Stimulated activated CD4-positive, alpha-beta T cell treated with anti-CD3 and anti-CD28 coated beads, Interleukin-15, amount 100 ng/mL, for 1 hour (primary cell): ENCODE measurements at places on chromosomes 12 and 14.

- no peak for DNase-seq
Observed at GRCh38 chr14:31059152-31059924, 33.2 kb upstream of the STRN3 start.

DNA sequence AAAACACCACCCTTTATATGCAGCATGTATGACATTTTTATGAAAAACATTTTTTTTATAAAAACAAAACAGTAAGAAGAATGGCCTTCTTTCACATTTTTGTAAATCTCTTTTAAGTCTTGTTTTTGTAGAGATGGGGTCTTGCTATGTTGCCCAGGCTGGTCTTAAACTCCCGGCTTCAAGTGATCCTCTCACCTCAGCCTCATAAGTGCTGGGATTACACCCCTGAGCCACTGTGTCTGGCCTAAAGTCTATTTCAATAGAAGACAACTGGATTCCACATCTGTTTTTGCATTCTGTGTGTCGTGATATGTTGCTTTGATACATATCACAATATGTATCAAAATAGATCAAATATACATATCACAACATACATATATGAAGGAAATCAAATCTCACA lies 98.9 kb downstream of the ELK3 start:
- no peak for DNase-seq

- no peak for DNase-seq
Observed at GRCh38 chr12:12927211-12928079, 24.5 kb downstream of the GPRC5D start.

DNA sequence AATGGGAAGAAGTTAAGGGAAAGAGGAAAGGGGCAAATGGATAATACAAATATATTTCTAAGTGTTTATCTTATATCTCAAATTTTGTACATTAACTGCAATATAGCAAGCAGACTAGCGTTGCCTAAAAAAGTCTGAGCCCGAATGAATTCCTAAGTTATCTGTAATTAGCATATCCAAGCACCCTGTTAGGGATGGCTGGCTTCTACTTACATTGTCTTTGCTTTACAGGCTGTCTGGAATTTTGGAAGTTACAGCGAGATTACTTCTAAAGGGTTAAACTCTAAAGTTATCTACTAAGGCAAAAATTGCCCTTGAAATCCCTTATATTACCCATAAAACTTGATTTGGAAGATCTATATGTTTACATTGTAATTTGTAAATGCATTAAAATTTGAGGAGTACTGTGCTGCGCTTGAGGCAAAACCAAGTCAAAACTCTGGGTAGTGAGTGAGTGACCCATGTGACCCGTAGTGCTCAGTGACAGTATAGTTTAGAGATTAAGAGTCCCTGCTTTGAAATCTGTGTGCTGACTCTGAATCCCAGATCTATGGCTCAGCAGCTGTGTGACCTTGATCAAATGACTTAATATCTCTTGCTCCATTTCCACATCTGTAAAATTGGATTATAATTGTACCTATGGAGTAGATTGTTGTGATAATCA lies 17.3 kb upstream of the LIN7A start:
- no peak for DNase-seq

DNA sequence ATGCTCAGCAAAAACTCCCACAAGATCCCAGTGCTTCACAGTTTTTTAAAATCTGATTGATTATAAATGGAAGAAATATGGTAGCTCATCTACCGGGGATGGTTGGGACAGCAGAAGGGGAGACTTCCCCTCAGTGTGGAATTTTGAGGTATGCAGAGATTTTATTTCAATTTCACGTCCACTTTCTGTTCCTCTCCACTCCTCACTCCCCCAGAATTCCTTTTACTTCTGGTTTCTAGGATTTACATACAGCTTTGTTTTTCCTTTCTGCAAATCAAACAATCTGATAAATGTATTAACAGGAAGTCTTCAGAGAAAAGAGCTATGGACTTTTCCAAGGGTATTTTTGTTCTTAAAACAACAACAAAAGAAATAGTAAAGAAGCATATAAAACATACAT lies 181.5 kb upstream of the ARHGAP5 start:
- no peak for DNase-seq

DNA sequence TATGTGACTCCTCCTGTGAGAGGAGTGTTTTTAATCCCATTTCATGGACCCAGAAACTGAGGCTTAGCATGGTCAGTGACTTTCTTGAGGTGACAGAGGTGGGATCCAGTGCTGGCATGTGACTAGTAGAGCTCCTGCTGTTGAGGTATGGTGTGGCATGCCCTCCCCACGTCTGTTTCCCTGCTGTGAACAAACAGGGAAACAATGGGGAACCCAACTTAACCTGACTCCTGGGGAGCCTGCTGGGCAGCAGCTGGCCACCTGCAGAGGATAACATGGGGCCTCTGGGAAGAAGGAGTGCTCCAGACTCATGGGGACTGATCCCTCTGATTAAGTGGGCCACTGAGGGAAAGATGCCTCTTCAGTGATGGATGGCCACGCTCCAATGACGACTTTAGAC lies 114.0 kb downstream of the BEGAIN start:
- DNase-seq = no peak

DNA sequence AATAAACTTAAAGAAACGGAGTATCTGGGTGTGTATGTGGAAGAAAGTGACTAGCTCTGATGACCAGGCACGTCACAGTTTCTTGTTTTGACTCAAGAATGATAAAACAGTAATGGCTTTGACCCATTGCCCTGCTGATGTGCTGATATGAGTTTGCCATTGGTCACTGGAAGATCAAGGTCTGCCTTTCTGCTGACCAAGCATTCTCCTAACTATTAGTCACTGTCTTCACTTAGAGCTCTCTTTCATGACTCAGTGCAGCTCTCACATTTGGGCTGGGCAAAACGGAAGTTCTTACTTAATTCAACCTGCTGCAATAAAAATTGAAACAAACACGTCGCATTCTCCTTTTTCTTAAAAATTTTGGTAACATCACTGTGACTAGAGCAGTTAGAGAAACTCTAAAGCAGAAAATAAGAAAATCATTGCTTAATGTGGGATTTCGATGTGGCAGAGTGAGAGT lies 366.7 kb downstream of the BTG1 start:
- DNase-seq = no peak

DNA sequence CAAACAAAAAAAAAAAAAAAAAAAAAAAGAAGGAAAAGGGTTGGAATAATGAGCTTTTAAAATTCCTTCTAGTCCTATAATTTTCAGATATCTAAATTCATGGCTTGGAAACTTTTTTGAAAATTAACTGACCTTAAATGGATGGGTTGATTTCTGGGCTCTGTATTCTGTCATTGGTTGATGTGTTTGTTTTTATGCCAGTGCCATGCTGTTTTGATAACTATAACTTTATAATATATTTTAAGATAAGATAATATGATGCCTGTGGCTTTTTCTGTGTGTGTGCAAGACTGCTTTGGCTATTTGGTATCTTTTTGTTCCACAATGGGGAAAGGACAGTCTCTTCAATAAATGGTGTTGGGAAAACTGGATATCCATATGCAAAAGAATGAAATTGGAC lies 7.3 kb downstream of the OR10G3 start:
- no peak for DNase-seq

- no peak for DNase-seq
Observed at GRCh38 chr14:32947792-32948191, 9.1 kb downstream of the NPAS3 start.

- DNase-seq = no peak
Observed at GRCh38 chr12:90235642-90236041, 527.0 kb upstream of the ATP2B1 start.

DNA sequence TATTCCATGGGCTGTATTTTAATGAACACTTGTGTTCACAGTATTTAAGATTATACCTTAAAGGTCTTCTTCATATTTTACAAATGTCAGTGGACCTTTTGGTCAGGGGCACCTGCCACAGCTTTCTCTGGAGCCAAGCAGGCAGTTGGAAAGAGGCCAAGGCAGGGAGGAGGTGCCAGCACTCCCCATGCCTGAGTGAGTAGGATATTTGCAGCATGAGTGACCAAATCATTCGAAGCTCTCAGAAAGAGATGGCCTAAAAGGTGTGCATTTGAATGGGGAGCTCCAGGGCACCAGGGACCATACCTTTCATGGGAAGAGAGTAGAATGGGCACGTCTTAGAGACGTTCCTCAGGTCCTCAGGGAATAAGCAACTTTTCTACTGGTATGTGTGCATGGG lies 121.6 kb downstream of the GPR135 start:
- no peak for DNase-seq

DNA sequence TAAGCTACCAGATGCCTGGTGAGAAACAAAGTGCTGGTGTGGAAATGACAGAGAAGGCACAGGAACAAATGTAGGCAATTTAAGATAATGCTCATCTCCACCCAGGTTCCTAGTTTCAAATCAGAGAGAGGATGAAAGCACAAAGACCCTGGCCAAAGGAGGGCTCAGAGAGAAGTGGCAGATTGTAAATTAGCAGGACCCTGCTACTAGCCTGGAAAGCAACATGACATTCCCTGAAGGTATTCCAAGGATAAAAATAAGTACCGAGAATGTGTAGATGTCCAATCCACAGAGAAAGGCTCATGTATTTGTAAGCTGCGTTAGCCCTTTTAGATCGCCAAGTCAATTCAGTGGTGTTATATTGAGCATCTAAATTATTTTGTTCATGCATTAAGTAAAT lies 324.0 kb downstream of the TMEM117 start:
- DNase-seq = no peak

DNA sequence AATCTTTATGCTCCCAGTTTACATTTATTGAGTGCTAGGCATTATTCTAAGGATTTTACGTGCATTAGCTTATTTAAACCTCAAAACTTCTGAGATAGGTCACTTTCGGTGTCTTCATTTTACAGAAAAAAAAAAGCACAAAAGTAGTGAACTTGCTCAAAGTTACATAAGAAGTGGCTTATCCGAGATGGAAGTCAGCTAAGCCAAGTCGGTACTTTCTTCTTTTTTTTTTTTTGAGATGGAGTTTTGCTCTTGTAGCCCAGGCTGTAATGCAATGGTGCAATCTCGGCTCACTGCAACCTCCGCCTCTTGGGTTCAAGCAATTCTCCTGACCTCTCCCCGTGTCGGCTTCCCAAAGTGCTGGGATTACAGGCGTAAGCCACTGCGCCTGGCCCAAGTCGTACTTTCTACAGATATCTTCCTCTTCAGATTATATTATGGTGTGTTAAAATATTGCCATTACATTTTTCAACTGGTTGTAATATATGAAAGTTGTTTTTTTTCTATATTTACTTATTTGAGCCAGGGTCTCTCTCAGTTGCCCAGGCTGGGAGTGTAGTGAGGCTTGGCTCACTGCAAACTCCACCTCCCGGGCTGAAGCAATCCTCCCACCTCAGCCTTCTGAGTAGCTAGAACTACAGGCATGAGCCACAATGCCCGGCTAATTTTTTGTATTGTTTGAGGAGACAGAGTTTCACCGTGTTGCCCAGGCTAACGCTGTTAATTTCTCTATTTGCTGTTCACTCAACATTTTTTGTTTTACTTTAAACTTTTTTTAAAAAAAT lies 8.9 kb downstream of the DPPA3 start:
- DNase-seq = no peak

- no peak for DNase-seq
Observed at GRCh38 chr14:106831322-106831720, 1304.9 kb downstream of the TMEM121 start.

GRCh38 chr14:100878271-100879146 lies 25.0 kb downstream of the RTL1 start:
- no peak for DNase-seq
